Epithelial cell of alveolus of lung (primary cell): ENCODE measurements at places on chromosomes 7 and 10. TPM values are rescaled to one million over a fixed set of nuclear protein-coding genes. Genes with fewer than 3 reads are reported as not detected.

SPACDR gene
- not detected in 2 replicates for total RNA-seq

CFAP69 gene
- total RNA-seq, result 1.3 and 3.5 TPM in 2 replicates

KLF14 gene
- 0.13 TPM in 1 of 2 replicates, not detected in the other for total RNA-seq

ADIRF gene
- total RNA-seq, result 2.7 and 24.5 TPM in 2 replicates

OR2A42 gene
- total RNA-seq, result not detected in 2 replicates

TDRD1 gene
- total RNA-seq, result not detected in 2 replicates

NUTM2B gene
- total RNA-seq, result 0.39 and 1.8 TPM in 2 replicates

GDF2 gene
- total RNA-seq, result not detected in 2 replicates

INMT gene
- 1.7 and 11.2 TPM in 2 replicates for total RNA-seq

NUTM2A gene
- total RNA-seq, result 1.0 and 1.9 TPM in 2 replicates

SPAG6 gene
- total RNA-seq, result not detected in 2 replicates

SPDYE2B gene
- not detected in 2 replicates for total RNA-seq

ETV1 gene
- total RNA-seq, result 20.8 and 25.9 TPM in 2 replicates

GIMAP8 gene
- total RNA-seq, result under 0.01 and 0.39 TPM in 2 replicates

MNX1 gene
- total RNA-seq, result not detected in 2 replicates

ITGB1 gene
- 721 and 1,263 TPM in 2 replicates for total RNA-seq

ARHGAP22 gene
- total RNA-seq, result 6.7 and 31.0 TPM in 2 replicates

FGL2 gene
- total RNA-seq, result 0.26 and 1.9 TPM in 2 replicates

IFIT1 gene
- 26.9 and 30.0 TPM in 2 replicates for total RNA-seq

TWIST1 gene
- total RNA-seq, result 14.5 and 19.9 TPM in 2 replicates

KDM7A gene
- 3.4 and 3.5 TPM in 2 replicates for total RNA-seq

ITGA8 gene
- total RNA-seq, result under 0.01 and 1.6 TPM in 2 replicates

HPSE2 gene
- 0.26 TPM in 1 of 2 replicates, not detected in the other for total RNA-seq

WDR86 gene
- total RNA-seq, result 1.7 and 16.6 TPM in 2 replicates

INHBA gene
- total RNA-seq, result 4.0 and 53.8 TPM in 2 replicates

GPR37 gene
- 6.5 and 19.0 TPM in 2 replicates for total RNA-seq

CLDN4 gene
- total RNA-seq, result 3.2 and 5.2 TPM in 2 replicates

CACNA2D1 gene
- total RNA-seq, result 9.2 and 14.6 TPM in 2 replicates

GBX1 gene
- total RNA-seq, result not detected in 2 replicates

ZNF239 gene
- 1.4 and 3.6 TPM in 2 replicates for total RNA-seq

PRPS1L1 gene
- not detected in 2 replicates for total RNA-seq

ZNF425 gene
- total RNA-seq, result 1.6 and 6.6 TPM in 2 replicates

LRRN3 gene
- 1.2 and 16.3 TPM in 2 replicates for total RNA-seq

CYP2C8 gene
- total RNA-seq, result not detected in 2 replicates

GIMAP1 gene
- total RNA-seq, result under 0.01 TPM in 1 of 2 replicates, not detected in the other
